ENCODE measurements at places on chromosomes 4 and X.

- DNase-seq: no peak
Measured at GRCh38 chrX:153728095-153728494, 3.4 kb downstream of the ABCD1 start.

- DNase-seq: no peak
Measured at GRCh38 chr4:41795796-41796385, 47.4 kb upstream of the PHOX2B start.

GRCh38 chr4:151584101-151584500, 175.1 kb downstream of the FHIP1A start:
- no peak for DNase-seq

DNA sequence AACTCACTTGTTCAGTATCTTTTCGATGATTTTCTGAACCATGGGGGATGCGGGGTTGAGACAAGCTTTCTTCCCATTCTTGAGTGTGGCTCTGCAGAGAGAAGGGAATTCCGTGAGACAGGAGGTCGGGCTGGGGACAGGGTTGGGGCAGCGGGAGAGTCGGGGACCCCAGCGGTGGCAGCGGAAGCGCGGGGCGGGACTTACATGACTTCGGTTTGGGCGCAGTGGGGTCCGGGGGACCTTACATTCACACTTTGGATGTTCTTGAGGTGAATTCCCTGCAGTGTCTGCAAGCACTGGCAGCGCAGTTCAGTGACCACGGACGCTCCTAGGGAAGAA, 434 bp downstream of the CXCL3 start:
- no peak for DNase-seq

- DNase-seq: no peak
Measured at GRCh38 chrX:15946783-15947580, 92.4 kb upstream of the AP1S2 start.

- DNase-seq: no peak
Measured at GRCh38 chr4:153440475-153440874, 25.7 kb upstream of the TMEM131L start.

GRCh38 chrX:69093960-69094871, 71.0 kb downstream of the PJA1 start:
- peak; percentile 0 for DNase-seq

GRCh38 chrX:136112778-136113177, 34.6 kb upstream of the FHL1 start:
- DNase-seq: no peak

DNA sequence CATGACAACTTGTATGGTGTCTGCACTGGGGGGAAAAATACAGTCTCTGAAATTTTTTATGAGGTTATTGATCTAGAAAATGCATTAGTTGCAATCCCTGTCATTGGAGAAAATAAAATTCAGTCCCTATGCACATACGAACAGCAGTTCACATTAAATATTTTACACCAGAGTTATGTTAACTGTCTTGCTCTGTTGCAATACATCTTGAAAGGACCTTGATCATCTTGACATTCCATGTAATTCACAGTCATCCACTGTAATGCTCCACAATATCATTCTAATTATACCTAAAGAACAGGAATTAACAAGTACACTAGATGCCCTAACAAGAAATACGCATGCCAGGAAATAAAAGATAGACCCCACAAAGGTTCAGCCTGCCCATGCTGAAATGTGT, 934.6 kb upstream of the PCDH10 start:
- no peak for DNase-seq

DNA sequence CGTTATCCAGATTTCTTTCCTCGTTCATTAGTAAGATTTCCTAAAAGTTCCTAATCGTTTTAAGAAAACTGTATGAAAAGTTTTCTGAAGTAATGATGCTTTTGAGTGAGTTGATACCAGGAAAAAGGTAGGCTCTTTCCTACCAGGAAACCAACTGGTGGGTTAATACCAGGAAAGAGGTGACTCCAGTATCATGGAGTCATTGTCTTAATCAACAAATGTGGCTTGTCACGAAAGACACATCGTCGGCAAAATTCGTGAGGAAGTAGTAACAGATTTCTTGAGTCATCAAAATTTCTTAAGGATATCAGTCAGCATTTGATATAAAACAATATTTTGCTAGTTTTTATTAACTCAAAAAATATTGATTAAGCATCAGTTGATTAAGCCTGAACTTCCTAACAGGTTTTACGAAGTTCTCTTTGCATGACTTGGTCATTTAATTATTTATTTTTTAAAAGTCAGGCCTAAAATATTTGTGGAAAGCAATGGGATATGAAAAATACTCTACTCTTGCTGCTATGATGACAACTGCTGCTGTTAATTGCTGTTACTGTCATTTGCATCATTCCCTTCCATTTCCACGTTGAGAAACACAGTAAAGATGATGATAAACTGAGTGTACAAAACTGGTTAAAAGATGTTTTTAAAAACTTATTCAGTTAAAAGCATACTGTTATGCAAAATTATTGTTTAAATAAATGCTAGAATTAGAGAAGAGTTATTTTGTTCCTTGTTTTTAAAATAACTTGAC, 3.2 kb upstream of the PPBP start:
- no peak for DNase-seq

GRCh38 chr4:148831945-148832344, 389.7 kb upstream of the NR3C2 start:
- no peak for DNase-seq

DNA sequence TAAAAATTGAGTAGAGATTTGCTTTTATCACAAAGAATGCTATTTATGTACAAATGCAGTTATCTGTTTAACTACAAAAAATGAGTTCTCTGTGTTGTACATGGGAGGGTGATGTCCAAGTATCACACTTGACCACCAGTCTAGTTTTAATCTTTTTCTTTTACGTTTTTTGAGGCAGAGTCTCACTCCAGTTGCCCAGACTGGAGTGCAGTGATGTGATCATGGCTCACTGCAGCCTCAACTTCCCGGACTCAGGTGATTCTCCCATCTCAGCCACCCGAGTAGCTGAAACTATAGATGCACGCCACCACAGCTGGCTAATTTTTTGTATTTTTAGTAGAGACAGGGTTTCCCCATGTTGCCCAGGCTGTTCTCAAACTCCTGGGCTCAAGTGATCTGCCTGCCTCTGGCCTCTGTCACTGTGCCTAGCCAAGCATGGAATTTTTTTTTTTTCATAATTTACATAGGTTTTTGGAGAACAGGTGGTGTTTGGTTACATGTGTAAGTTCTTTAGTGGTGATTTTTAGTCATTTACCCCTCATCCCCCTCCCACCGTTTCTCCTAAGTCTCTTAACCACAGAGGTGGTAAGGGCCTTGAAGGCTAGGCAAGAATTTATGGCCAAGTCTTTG, 47.9 kb upstream of the RPA4 start:
- DNase-seq: no peak

DNA sequence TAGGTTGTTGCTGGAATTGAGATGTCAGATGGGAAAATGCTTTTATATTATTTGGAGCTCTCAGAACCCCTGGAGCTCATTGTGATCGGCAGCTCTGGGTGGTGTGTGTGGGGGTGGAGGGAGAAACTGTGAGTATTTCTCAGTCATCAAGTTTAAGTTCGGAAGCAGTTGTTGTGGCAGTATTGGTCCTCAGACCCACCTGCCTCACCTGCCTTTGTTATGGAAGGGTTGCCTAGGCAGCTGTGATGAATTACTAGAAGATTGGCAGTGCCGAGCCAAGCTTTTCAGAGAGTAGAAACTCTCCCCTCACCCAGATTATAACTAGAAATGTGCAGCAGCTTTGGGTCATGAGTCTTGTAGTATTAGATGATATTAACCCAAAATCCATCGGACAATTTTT, 9.5 kb downstream of the IGSF1 start:
- no peak for DNase-seq

- DNase-seq: no peak
Measured at GRCh38 chrX:133175605-133176004, 42.5 kb downstream of the TFDP3 start.

- no peak for DNase-seq
Measured at GRCh38 chr4:86818841-86819240, 30.3 kb downstream of the SLC10A6 start.

DNA sequence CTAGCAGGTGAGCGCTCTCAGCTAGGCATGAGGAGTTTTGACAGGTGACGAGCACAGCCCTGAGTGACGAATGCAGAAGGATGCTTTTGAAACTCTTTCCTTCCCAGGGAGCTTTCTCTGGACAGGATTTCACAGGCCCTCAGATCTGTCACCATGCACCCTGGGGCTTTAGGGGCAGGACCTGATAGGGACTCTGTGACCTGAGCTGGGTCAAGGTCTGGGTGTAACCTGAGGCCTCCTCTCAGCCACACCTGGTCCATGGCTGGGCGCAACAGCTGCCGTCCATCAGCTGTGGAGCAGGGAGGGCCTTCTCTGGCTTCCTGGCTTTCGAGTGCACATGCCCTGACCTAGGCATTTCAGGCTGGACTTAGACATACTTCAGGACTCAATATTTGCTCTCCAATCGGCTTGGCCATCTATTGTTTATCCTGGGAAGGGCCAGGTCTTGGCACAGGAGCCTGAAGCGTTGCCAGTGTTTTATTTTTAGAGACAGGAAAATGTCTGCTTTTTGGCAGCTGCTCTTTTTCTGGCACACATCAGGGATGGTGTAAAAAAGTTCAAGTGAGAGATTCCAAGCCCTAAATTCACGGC, 56.4 kb downstream of the C4orf51 start:
- no peak for DNase-seq

GRCh38 chr4:59222221-59222620, 1977.9 kb upstream of the ADGRL3 start:
- DNase-seq: no peak

GRCh38 chr4:168797738-168798375, 212.2 kb downstream of the CBR4 start:
- no peak for DNase-seq

DNA sequence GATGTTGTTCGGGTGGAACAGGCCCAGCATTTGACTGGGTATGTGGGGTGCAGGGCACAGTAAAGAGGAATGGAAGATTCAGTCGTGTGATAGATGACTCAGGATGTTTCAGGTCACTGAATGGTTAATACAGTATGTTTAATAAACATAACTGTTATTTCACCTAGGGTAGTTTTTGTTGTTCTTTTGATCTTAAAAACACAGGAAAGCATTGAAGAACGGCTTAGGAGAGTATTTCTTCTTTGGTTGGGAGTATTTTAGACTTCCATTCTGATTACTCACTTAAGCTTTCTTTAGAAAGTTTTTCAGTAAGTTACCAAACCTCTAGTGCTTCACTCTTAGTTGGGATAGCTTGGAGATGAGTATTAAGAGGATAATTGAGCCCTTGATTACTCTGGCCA, 62.3 kb downstream of the STAG2 start:
- DNase-seq: no peak

GRCh38 chr4:31045724-31046318, 325.7 kb downstream of the PCDH7 start:
- DNase-seq: no peak

DNA sequence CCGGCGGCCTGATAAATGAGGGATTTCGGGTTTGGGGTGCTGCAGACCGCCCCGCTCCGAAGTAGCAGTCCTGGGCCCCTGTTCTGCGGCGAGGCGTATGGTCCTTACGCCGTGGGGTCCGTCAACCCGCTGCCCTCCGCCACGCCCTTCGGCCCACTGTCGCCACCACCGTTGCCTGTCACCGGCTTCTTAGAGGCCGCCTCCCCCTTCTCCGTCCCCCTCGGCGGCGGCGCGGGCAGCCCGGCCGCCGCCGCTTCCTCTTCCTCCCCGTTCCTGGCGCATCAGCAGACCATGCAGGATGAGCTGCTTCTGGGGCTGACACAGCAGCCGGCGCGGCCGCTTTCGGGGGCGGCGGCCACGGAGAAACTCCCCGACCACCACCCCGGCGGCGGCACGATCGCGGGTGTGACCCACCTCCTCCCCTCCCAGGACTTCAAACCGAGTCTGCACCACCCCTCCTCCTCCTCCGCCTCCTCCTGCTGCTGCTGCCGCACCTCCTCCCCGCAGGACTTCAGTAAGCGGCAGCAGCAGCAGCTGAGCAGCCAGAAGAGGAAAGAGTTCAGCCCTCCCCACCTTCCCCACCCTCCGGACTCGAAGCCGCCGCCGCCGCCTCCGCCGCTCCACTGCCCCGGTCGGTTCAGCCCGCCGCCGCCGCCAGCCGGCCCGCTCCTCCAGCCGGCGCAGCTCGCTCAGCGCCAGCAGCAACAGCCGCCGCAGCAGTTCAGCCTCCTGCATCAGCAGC, 549 bp downstream of the CPEB2 start:
- peak; percentile 62 for DNase-seq

- DNase-seq: no peak
Measured at GRCh38 chr4:152236519-152237056, 299.3 kb downstream of the FBXW7 start.

GRCh38 chrX:40278340-40279090, 180.8 kb upstream of the BCOR start:
- peak; percentile 31 for DNase-seq

- DNase-seq: no peak
Measured at GRCh38 chr4:90130076-90130475, 2.9 kb downstream of the CCSER1 start.

DNA sequence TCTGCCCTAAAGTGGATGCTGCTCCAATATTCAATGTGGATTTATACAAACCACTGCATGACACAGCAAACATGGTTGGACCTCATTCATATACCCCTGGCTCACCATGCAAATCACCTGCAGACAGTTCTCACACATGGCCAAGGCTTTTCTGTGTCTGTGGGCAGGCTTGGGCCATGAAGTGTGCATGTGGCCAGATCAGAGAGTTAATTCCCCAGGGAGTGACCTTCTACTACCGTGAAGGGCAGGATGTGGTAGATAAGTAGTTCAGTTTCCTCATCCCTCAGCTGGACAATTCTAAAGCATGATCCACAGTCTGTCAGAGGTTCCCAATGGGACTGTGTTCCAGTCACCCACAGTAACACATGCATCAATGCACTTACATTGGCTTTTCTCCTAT, 24.6 kb upstream of the BCLAF3 start:
- no peak for DNase-seq

GRCh38 chr4:87943660-87944149, 31.8 kb upstream of the SPP1 start:
- DNase-seq: no peak

GRCh38 chr4:54541426-54542118, 116.2 kb upstream of the KIT start:
- DNase-seq: no peak

- no peak for DNase-seq
Measured at GRCh38 chr4:1718095-1718850, 2.9 kb downstream of the TMEM129 start.

DNA sequence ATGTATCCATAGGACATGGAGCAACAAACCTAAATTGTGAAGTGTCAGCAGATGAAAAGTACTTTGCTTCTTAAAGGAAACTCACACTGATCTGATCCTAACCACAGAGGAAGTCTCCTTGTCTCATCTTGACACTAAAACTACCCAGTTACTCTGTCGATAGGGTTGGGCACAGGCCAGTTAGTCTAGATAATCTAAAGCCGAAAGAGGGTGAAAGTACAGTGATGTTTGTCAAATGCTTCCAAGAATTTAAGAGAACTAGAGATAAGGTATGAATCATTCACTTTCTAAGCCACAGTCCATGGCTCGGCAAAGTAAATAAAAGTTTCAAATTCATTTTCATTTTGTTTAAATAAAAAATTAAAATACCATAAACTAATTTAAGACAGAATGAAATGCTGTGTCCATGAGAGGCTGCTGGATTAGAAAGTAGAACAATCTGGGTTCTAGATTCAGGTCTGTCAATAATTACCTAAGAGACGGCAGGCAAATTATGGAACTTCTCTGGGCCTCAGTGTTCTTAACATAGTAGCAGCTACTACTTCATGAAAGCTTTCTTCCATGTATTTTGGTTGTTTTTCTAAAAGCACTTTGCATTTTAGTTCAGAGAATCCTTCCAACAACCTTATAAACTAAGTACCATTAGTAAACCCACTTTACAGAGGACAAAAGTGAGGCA, 176.7 kb downstream of the LDB2 start:
- no peak for DNase-seq

GRCh38 chr4:38017609-38018008, 57.4 kb downstream of the PTTG2 start:
- DNase-seq: no peak

- DNase-seq: no peak
Measured at GRCh38 chr4:144338834-144339233, 198.3 kb upstream of the GYPA start.
